ENCODE measurements at places on chromosomes 1 and 21.

GRCh38 chr21:32483293-32483595, 70.7 kb downstream of the EVA1C start:
- DNase-seq, result no peak

DNA sequence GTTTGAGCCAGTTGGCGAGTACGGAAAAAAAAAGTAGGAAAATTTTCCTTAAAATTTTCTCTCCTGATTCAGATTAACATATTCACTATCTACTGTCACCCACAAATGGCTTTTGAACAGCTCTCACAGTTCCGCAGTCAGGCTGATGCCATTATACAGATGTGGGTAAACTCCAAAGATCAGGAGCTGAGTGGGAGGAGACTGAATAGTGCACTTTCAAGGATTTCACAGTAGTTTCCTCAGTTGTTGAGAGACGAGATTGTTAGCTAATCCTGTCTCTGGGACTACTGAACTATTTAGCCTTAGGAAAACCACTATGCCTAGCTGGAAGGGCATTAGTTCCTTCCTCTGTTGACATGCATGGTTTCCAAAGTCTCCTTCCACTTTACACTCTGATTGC, 3.2 kb upstream of the DISP1 start:
- no peak for DNase-seq

- DNase-seq, result no peak
Observed at GRCh38 chr1:46188295-46189030, 9.8 kb downstream of the POMGNT1 start.

- no peak for DNase-seq
Observed at GRCh38 chr1:239616673-239617072, 230.3 kb downstream of the CHRM3 start.

DNA sequence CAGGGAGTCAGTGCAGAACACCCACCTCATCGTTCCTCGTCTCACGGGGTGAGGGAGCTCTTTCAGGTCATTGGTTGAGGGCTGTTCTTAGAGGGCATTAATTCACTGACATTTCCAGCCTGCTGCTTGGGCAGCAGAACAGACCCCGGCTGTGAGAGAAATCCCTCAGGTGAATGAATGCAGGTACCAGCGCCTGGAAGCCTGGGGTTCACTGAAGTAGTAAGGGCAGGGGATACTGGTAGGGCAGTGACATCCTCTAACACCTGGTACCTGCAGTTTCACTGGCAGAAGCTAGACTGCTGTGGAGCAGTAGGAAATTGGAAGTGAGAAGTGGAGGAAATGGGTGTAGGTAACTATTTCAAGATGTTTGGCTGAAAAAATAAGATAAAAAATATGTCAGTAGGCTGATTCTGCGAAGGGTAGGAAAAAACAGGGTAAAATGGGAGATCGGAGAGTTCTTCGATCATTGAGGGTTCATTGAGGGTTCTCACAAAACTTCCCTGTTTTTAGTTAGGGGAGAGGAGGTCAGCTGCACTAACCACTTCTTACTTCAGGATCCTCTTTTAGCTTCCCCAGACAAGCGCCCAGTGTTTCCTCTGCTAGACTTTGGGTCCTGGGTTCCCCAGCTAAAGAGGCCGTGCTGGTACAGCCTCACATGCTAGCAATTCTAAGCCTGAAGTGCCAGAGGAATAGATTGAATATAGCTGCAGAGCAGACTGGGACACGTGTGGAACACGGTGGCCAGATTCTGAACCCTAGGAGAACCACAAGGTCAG, 55.2 kb downstream of the RNF220 start:
- DNase-seq, result no peak

GRCh38 chr1:187840557-187840956, 1011.8 kb downstream of the PLA2G4A start:
- no peak for DNase-seq

DNA sequence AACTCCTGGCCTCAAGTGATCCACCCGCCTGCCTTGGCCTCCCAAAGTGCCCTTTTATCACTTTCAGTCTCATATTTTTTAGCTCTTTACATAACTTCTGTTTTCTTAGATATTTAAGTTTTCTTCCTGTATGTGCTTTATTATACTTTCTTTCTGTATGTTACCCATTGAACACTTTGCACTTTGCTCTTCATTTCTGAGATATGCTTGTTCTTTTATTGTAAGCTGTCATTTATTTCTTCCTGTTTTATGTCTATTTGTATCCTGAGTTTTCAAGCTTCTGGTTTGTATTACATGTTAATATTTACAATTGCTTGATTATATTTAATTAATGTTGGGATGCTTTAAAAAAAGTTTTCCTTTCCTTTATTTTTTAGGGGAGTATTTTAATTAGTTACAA, 35.7 kb downstream of the ZSCAN20 start:
- DNase-seq, result no peak

DNA sequence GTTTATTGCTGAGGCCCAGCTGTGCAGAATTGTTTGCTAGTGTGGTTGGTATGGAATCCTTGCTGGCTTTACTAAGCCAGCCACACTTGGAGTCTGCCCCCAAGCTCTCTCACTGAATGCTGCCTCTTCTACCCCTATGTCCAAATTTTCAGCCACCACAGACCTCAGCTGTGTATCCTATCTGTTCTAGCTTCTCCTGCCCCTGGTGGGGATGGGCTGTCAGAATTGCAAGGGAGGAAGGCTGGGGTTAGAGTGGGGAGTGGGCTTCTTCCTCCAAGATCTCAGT, 4.4 kb downstream of the NHLH1 start:
- no peak for DNase-seq

DNA sequence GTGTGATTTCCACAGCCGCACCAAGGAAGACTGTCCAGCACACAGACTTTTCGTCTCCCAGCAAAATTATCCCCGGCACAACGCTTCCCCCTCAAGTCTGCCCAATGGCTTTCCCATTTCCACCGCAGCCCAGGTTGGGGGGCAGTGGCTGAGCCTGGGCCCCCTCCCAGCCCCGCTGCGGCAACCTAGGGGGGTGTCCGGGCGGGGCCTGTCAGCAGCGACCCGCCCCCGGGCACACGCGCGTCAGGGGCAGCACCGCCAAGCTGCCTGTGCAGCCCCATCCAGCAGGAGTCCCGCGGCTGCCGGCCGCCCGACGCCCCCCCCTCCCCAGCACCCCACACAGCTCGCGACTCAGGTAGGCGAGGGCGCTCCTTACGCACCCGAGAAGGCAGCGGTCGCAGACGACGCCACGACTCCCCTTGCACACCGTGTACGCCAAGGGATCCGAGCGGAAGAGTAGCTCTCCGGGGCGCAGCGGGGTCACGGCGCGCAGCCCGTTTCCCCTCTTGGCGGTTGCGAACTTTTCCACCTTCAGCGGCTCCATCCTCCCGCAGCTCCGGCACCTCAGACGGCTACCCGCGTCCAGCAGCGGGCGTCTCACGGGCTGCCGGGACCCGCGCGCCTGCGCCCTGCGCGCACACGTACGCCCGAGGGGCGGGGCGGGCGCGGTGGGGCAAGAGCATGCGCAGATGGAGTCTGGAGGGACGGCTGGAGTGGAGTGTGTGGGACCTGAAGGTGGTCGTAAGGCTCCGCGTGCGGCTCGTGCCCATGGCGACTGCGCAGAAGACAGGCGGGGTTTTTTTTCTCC, at the start of gene SMYD3:
TSS of gene SMYD3 (minus strand) at position 606 of the 808 bp plus-strand sequence.
- peak; percentile 91 for DNase-seq

DNA sequence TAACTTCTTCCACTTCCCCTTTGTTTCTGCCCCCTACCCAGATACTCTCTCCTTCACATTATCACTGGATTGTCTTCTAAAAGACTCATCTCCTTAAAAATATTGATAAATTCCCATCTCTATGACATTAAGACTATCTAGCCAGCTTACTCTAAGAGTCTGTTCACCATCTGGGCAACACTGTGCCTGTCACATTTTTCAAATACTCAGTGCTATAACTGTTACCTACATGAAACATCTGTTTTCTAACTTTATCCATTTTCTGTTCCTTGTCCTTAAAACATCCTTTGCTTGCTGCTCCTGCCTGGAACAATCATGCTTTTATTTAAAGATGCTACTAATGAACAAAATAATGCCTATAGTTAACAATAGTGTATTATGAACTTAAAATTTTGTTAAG, 81.4 kb downstream of the NCAM2 start:
- DNase-seq, result no peak

- peak; percentile 14 for DNase-seq
Observed at GRCh38 chr1:75632350-75632949, 21.5 kb upstream of the SLC44A5 start.

- DNase-seq, result no peak
Observed at GRCh38 chr1:39485046-39485803, 6.2 kb upstream of the BMP8A start.

DNA sequence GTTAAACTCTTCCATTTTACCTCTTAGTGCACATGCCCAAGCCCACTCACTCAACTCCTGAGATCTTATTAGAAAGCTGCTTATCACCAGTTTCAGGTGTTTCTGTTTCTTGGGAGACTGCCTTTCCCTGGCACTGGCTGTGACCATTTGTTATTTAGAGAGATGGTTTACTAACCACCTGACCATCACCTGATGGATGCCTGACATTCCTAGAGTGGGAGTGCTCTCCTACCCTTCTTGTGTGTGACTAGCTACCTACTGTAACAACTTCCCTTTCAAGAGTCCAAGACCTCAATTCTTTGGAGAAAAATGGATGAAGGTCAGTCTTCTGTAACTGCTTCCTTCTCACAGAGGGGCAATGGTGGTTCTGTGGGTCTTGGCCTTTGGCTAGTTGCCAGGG, 755.2 kb upstream of the ADAMTS5 start:
- no peak for DNase-seq

GRCh38 chr1:167854184-167854583, 59.8 kb downstream of the ADCY10 start:
- no peak for DNase-seq

- no peak for DNase-seq
Observed at GRCh38 chr1:245232931-245233330, 78.1 kb downstream of the KIF26B start.

GRCh38 chr1:245036102-245036501, 118.7 kb upstream of the KIF26B start:
- DNase-seq, result no peak

DNA sequence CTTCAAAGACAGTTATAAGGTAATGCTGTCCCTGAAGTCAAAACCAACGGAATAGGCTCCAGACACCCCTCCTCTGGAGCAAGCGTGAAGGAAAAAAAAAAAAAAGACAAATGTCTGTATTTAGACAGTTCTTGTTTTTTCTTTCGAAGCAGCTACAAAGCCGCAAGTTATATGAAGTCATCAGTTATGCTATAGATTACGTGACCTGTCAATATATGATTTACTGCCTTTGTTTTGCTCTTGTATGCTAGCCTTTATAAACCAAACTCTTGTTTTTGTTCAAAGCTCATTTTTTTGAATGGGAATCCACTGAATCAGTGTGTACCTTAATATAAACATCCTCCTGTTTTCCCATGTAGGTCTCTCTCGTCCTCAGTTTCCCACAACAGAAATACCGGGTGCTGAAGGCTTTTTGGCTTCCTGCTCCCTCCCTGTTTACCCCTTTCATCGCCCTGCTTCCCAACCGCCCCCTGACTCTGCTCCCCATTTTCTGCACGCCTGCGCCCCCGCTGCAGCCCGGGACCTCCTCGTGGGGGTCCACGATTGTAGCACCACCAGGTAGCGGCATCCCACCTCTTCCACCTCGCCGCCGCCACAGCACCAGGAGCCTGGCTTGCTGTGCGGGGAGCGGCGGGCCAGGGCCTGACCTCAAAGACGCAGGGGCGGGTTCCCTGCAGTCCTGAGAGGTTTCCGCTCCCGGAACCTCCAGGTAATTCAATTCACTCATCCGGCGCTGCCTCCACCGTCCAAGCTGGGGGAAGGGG, 5.2 kb upstream of the ZNF678 start:
- DNase-seq, result no peak

DNA sequence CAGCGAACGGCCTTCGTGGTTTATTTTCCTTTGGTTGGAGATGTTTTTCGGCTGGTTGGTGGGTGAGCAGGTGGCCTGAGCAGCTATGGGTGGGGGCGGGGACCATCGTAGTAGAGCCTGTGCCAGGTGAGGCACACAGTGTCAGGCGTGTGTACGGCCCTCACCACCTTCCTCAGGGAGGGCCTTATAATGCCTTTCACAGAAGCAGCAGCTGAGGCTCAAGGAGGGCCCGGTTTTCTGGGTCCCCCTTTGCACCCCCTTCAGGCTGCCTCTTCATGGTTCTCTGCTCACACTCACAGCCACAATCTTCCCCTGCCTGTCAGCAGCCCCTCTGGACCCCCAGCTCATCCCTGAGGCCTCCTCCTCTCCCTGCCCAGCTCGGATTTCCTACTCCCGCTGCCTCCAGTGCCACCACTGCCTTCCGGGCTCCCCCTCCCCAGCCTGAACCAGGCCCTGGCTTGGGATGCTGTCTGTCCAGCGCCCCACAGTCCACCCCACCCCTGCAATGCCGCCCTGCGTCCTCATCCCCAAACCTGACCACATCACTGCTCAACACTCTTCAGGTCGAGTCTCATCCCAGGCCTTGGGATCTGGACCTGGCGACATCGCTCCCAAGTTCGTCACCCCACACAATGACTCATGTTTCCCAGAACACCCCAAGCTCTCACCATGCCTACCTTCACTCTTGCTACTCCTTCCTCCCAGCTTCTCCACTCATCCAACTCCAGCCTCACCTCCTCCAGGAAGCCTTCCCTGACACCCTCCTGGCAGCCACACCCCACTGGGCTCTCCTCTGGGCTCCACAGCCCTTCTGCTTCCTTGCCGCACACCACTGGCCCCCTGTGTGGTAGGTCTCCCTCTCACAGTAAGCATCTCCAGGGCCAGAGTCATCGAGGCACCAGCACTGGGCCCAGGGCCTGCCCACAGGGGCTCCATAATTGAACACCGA, 53.9 kb downstream of the DMRTB1 start:
- no peak for DNase-seq

DNA sequence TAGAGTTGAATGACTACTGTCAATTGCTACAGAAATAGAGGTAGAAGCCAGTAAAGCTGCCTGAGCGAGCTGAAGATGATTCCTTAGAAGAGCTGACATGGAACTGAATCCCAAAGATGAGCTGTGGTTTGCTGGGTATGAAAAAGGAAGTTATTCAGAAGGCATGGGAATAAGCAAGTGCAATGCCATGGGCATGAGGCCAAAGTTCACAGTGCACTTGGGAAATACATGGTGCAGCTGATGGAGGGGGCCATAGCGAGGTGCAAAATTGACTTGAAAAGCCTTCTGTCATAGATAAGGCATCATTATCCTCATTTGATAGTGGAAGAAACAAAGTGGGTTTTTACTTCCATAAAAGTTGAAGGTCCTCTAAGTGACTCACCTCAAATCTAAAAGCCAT, 88.6 kb downstream of the NEK7 start:
- DNase-seq, result no peak

DNA sequence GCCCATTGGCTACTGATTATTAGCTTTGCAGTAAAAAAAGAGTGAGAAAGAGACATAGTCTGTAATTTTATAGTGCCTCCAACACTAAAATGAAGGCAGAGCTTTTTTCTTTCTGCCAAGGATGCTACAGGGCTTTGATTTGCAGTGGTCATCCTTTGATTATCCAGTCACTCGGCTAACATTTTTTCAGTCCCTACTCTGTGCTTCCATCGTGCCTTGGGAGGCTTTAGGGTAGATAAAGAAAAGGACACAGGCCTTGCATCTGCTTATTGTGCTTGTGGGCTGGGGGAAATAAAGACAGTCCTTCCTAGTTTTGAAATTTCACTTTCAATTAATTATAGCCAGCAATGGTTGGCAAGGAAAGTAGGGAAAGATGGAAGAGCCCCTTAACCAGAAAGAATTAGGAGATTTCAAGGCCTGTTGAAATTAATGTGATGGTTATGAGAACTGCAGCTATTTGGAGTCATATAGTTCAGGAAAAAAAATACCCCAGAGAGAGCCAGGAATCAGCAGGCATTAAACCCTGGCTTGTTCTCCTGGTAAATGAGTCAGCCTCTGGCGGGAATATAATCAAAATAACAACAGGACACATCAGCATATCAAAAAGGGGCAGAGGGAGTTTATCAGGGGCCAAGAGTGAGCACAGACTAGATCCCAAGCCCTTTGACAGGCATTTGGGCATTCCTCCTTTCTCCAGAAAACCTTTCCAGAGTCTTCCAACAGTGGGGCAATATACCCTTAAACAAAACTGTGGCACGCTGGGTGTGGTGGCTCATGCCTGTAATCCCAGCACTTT, 27.4 kb downstream of the CACHD1 start:
- no peak for DNase-seq

Measured in activated CD4-positive, alpha-beta T cell treated with anti-CD3 and anti-CD28 coated beads, Interleukin-10, Interleukin-2, amounts not matched to agents 100 ng/mL and 50 ng/mL, durations not matched to agents 16 hours and 8 hours (primary cell).